ENCODE measurements at places on chromosomes 5 and 9.

DNA sequence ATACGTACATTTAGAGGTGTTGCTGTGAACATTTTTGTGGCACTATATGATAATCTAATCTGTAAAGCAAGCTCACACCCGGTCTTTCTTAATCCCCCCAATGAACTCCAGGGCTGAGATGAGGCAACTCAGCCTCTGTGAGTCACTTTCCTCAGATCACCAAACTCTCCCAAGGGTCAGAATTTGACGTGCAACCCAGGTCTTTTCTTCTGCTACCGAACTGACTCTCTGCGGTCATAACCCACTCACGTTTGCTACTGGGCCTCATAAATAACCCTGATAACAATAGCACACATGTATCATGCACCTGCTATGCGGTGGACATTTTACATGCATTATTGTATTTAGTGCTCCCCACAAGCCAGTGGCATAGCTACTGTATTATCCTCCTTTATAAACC, 153.1 kb downstream of the DROSHA start:
- DNase-seq, result no peak

DNA sequence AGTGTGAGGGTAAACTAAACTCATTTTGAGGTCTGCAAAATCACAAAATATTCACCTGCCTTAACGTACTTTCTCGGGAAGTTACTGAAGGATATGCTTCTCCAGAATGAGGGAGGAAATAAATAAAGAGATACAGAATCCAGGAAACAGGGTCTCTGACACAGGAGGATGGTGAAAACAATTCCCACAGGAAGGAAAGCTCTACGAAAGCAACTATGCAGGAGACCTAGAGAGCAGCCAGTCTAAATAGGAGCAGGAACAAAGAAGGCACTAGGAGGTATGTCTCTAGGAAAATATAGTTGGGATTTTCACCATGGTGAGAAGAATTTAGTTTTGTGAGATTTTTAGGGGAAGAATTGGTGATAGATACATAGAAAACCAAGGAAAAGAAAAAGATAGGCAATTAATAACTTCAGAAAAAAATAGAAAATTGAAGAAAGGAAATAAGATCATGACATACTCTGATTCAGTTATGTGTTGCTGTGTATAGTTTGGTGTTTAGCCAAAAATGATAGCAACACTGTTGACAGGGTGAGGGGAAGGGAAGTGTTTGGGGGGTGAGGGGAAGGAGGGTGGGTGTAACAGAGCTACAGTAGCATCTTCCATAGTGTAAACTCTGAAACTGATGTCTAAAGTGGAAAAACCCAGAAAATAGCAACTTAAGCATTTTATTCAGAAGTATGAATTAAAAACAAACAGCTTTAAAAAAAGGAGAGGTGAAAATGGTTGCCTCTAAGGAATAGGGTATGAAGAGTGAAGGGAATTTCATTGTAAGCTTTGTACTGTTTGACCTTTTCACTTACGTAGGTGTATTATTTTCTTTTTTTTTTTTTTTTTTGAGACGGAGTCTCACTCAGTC, 9.8 kb downstream of the GPR21 start:
- DNase-seq, result no peak

GRCh38 chr5:77076961-77077828, 9.9 kb downstream of the ZBED3 start:
- DNase-seq, result peak; percentile 91

DNA sequence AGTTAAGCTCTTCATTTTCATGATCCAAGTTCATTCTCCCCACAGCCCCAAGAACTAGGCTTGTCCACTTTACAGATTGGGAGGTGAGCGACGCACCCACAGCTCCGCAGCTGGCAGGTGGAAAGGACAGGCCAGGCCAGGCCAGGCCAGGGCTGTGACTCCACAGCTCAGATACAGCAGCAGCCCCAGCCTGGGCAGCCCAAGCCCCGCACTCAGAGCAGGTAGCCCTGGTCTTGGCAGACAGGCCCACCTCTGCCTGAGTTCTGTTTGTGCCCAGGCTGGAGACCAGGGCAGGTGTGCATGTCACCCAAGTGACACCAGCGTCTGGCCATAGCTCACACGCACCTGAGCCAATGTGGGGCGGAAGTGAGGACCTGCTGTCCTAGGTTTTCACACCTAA, 124.7 kb downstream of the WNK2 start:
- DNase-seq, result no peak

- no peak for DNase-seq
Measured at GRCh38 chr9:26244661-26245451, 566.6 kb upstream of the TUSC1 start.

- DNase-seq, result peak; percentile 55
Measured at GRCh38 chr9:123997665-123998277, 13.8 kb upstream of the LHX2 start.
